ENCODE measurements at places on chromosomes 4 and X.

- DNase-seq = no peak
These were observed 22.7 kb downstream of the MAP9 start for GRCh38 chr4:155353923-155354540.

GRCh38 chrX:10085223-10085622 is 71.6 kb upstream of the CLCN4 start:
- DNase-seq = no peak

GRCh38 chr4:5919571-5919970 is 26.7 kb upstream of the CRMP1 start:
- DNase-seq = no peak

DNA sequence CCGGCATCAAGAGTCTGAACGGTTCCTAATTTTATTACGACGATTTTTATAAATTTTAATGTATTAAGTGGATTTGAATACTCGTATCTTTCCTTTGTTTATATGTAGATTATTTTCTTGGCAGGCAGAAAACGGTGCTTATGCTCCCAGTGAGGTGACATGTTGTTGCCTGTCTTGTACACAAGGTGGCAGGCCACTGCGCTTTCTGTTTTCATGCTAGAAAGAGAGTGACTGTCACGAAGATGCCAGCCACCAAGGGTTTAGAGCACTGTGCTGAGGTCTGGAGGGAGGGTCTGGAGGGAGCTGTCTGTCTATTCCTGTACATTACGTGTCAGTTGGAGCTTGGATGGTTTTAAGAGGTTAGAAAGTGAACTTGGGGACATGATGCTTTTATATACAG is 87.7 kb downstream of the SHROOM2 start:
- no peak for DNase-seq
